Forelimb muscle (tissue), 1 donor: ENCODE measurements at places on chromosomes 5 and 9. TPM values are rescaled to one million over a fixed set of nuclear protein-coding genes. Genes with fewer than 3 reads are reported as not detected.

Gene CLIC3
- polyA plus RNA-seq: 0.42 TPM

GRCh38 chr5:124310453-124310852 lies 436.0 kb downstream of the ZNF608 start:
- no peak for DNase-seq

- no peak for DNase-seq
Measured at GRCh38 chr9:27118916-27119315, 9.9 kb downstream of the TEK start.

DNA sequence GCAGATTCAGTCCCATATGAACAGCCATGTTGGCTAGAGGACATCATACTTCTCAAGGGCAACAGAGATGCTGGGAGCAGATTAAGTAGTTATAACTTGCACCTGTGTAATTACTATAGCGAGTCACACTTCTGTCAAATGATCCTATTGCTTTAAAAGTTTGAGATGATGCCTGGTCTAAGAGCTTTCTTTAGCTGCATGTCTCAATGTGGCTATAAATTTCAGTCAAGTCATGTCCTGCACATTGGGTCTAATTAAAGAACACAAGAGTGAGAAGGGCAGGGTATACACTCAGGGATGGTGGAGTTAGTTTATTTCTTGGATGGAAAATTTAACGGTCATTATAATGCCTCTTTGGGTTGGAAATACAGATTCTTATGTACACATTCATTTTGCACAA lies 557.3 kb downstream of the RAB3C start:
- DNase-seq: no peak

- DNase-seq: no peak
Measured at GRCh38 chr5:67693956-67694809, 497.6 kb upstream of the CD180 start.

DNA sequence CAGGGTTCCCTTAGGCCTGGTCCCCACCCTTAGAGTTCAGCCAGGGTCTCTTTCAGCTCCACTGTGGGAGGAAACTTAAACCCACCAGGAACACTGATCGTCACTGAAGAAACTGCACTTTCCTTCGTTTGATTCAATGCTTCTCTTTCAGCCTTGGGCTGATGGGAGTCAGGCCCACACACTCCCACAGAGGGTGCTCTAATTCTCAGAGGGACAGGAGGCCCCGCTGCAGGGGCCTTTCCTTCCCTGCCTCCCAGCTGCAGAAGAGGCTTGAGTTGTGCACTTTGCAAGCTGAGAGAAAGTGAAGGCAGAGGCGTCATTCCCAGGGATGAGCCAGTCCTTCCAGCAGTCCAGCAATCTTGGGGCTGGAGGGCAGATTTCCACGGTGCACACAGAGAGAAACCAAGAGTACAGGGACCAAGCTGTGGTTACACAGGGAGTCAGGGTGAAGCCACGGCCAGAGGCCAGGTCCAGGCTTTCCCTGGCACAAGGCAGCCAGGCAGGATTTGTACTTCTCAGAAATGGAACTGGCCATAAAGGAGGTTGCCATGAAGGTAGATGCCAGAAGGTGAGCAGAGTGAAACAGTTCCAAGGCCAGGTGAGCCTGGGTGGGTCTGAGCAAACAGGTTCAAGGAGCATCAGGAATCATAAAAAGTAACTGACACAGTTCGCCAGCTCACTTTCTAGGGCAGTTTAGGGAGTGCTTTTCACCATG lies 10.4 kb upstream of the GLIPR2 start:
- no peak for DNase-seq

GRCh38 chr5:133926489-133927299 lies 41.7 kb downstream of the C5orf15 start:
- no peak for DNase-seq

DNA sequence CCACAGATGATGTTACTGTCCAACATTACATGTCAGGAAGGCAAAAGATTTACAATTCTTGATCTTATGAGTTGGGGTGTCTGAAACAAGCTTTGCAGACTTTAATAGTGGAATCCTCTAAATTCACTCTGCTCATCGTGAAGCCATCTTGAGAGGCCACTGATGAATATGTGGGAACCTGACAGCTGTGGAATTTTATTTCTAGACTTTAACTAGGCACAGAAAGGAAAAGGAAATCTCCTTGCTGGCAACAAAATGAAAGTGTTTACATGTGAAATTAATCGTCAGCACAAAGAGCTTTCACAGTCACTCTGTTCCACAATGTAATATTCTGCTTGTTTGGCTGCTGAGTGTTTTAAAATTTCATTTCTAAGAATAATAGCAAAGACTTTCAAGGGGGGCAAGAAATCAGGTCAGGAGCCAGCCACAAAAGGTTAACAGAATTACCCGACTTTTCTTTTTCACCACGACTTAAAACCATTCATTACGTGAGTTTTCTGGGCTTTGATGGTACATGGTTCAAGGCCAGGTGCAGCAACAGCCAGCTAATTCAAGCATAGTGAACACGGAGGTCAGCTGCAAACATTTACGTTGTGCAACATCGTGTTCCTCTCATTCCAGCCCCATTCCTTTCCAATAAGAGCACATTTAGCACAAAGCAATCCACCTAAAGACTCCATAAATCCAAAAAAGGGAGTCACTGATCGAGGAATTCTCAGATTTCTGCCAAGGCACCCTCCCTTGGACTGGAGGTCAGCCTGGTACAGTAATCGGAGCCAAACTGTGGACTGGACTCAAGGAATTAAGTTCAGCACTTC lies 14.6 kb downstream of the NREP start:
- no peak for DNase-seq

DNA sequence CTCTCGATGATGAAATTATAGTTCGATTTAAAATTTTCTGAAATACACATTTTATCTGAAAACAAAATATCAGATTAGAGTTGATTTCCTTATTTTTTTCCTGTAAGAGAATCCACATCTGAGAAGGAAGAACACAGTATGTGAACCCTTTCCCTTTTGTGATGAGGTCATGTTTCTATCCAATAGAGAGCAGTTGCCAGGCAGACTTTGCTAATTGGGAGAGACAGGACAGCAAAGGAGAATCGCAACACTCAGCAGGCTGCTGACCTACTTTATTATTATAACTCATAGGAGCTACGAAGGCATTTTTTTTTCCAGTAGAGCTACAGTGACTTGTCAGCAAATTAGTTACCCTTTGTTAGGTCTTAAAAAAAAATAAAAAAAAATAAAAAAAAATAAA lies 242.1 kb downstream of the HCN1 start:
- no peak for DNase-seq
